Glomerular endothelial cell (primary cell): ENCODE measurements at places on chromosomes 2 and 18. TPM values are rescaled to one million over a fixed set of nuclear protein-coding genes. Genes with fewer than 3 reads are reported as not detected.

GRCh38 chr2:231862071-231862470 lies 64.1 kb downstream of the NPPC start:
- no peak for DNase-seq

DNA sequence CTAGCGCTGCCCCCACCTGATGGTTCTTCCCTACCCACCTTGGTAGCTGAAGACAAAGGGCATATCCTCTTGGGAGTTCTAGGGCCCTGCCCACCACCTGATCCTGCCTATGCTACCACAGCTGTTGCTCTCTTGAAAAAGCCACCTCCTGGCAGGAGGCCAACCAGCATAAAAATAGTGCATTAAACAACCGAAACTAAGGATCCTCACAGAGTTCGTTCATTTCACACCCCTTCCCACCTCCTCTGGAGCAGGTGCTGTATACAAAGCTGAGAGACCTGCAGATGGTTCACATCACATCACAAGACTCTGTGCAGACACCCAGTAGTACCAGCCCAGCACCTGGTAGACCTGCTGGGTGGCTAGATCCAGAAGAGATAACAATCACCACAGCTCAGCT lies 1348.0 kb upstream of the TMEFF2 start:
- no peak for DNase-seq

DNA sequence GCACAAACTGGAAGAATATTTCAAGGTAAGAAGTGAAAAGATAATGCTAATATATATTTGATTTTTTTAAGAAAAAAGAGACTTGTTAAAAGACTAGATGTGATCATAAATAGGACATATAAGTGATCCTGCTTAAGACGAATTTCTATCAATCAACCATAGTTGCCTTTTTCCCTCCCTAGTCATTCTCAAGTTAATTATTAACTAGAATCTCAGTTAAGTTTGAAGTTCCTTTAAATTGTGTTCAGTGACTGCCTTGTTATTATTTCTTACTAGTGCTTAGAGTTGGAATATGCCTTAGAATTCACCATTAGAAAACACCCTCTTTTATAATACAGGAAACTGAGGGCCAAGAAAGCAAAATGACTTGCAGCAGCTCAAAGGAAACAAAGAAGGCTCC lies 141.5 kb upstream of the SP5 start:
- no peak for DNase-seq

DNA sequence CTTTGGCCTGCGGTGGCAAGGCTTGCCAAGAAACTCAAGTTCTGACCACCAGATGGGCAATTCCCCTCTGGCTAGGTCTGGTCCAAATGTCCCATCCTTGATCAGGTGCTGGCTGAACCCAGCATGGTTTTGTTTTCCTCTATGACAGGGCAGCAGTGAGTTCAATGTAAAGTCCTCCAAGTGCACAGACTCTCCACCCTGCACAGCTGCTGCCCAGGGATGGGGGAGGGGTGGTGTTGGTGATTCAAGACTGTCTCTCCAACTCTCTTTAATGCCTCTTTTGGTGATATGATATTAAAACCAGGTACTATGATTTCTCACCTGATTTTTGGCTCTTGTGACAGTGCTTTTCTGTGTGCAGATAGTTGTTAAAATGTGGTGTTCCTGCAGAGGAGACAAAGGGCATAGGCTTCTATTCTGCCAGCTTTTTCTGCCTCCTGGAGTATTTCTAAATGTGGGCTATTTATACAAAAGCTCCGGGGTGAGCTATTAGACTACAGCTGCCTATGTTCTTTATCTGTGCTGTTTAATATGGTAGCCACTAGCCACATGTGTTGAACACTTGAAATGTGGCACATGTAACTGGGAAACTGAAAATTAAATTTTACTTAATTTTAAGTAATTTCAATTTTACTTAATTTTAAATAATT lies 64.0 kb upstream of the STK39 start:
- no peak for DNase-seq

GRCh38 chr18:48975817-48976649 lies 25.3 kb upstream of the SMAD7 start:
- no peak for DNase-seq

DNA sequence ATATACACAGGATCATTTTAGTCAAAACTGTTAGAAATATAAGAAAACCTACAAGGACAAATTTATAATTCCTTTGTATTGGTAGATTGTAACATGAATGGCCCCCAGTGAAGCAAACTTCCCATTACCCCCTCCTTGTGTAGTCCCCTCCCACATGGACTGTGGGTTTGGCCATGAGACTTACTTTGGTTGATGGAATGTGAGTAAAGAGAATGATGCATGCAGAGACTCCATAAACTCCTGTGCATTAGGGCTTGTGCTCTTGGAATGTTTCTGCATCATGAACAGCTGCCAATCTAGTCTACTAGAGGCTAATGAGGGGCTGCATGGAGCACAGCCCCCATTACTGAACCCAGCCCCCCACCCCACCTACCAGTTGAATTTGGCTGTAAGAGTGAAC lies 8.3 kb upstream of the TGFA start:
- no peak for DNase-seq

Gene RAX
- total RNA-seq = not detected in 2 replicates

Gene MC4R
- total RNA-seq = not detected in 2 replicates

Gene DYSF
- 300 and 435 TPM in 2 replicates for total RNA-seq

Gene AFF3
- total RNA-seq = 4.6 and 5.8 TPM in 2 replicates
